ENCODE measurements at places on chromosomes 4 and X.

DNA sequence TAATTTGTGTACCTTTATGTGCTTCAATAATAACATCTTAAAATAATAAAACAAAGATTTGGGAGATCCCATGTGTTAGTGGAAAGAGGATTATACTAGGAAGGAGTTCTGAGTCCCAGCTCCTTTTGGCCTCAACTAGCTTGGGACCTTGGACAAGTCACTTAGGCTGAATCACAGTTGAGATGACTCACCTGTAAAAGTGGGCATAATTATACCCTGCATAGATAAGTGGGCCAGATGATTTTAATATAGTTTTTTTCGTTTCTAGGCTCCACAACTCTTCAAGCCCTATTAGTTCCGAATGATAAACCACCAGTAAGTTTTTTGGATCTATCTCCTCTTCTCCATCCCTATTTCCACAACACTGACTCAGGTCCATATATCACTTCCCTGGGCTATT lies 131.8 kb downstream of the ENOX2 start:
- no peak for DNase-seq

- DNase-seq: no peak
Measured at GRCh38 chr4:185933078-185933581, 121.1 kb upstream of the SORBS2 start.

GRCh38 chrX:109793191-109793590 lies 60.1 kb upstream of the ACSL4 start:
- DNase-seq: no peak

GRCh38 chr4:70734168-70734954 lies 12.6 kb downstream of the RUFY3 start:
- peak; percentile 60 for DNase-seq

DNA sequence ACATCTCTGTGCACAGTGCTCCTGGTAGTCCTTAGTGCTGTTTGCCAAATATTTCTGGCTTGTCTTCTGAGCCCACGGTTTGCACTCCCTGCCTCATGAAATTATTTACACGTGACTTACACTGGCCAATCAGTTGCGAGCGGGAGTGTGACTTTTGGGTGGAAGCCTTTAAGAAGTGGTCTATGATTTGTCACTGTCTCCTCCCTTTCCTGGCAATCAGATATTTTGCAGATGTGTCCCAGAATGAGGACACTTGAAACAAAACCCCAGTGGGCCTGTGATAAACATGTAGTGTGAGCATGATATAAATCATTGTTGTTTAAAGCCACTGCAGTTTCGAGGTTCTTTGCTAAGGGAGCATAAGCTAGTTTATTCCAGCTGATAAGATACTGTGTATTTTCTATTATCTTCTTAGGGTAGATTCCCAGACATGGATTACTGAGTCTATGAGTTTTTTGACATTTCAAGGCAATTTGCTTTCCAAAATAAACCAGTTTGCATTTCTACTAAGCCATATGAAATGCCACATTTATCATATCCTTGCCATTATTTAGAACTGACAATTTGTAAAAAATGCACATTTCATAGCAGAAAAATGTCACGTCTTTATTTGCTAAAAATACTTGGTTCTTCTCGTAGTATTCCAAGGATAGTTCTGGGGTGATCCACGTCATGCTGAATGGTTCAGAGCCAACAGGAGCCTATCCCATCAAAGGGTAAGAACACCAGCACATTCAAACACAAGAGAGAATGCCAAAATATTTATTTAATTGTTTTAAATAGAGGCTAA lies 12.0 kb downstream of the BST1 start:
- DNase-seq: no peak

DNA sequence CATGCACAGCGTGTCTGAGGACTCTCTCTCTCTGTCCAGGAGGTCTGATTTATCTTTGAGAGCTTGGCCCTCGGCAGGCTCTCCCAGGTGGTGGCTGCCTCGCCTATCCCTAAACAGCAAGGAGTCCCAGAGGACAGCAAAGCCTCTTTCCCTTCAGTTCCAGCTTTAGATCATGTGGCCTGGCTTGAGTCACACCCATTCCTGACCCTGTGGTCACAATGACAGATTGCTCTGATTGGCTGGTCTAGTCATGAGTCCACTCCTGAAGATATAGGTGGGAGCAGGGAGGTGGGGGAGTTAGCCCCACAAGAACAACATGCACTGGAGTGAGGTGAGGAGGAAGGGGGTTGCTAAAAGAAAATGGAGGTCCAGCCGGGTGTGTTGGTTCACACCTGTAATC lies 12.1 kb upstream of the PORCN start:
- DNase-seq: peak; percentile 28

GRCh38 chr4:39668887-39669286 lies 29.0 kb upstream of the UBE2K start:
- DNase-seq: no peak

DNA sequence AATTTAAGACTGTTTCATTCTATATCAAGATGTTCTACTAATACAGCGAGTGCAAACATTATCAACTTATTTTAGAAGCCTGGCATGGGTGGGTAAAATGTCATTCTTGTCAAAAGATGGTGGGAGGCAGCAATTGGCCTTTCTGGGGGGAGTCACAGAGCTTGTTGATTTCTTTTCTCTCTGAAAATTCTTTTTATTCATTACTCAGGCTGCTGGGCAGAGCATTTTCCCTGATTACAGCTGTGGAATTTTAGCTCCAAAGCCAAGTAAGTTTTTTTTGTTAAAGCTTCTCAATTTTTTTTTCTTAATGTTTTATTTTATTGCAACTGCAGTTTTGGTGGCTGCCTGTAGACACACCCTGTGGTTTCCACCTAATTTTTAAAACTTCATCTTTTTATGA lies 50.4 kb downstream of the GPC4 start:
- no peak for DNase-seq

- DNase-seq: peak; percentile 2
Measured at GRCh38 chr4:48490012-48490679, at the start of gene ZAR1. TSS of gene ZAR1 (plus strand) at chr4:48490252. CDS start at chr4:48490292, 40 bp downstream.

DNA sequence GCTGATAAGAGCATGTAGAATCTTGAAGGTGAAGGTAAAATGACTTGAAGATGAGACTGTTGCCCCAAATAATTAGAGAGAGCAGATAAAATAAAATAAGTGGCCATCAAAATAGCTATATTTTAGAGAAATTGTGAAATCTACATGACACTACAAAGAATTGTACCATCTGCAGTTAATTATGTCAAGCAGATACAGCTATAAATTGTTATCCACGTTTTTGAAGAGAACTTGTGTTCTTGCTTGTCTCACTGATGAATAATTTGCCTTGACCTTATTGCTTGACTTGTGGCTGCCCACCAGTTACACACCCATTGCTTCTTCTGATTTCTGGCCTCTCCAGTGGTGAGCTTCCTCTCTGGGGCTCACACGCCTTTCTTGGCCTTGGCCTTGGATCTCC lies 75.8 kb upstream of the TNIP3 start:
- no peak for DNase-seq

DNA sequence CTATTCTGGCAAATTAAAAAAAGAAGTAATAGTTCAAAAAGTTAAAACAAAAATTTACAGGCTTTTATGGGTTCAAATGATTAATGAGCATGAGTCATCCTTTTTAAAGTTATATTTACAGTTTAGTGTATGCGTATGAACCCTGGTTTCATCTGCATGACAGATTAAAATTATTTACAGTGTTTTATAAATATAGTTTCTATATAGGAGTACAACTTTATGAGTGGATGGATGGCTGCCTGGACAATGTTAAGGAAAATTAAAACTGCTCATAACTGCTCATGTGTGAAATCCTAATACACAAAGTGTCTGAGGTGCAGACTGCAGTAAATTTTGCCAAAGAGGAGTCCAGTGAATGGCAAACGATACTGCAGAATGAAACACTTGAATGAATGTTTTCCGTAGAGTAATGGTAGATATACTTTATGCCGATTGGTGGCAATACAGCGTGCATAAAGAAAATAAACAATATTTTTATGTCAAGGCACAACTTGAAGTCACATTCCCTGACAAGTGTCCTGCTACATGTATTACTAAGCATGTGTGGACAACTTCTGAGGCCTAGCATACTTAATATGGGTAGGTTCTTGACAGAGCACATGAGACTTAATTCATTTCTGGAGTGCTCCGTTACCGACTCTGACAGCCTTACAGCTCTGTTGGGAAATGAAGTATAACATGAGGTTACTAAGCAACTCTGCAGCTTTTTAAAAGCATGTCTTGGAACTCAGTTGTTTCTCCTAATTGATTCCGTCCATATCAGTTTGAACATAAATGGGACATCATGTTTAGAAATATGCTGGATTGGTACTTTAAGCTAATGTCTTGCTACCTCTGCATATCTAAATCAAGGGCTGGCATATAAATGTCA lies 985.6 kb upstream of the PCDH7 start:
- no peak for DNase-seq

GRCh38 chr4:36308150-36308549 lies 26.7 kb downstream of the DTHD1 start:
- DNase-seq: no peak

- no peak for DNase-seq
Measured at GRCh38 chr4:56240554-56241174, 146.6 kb downstream of the AASDH start.

DNA sequence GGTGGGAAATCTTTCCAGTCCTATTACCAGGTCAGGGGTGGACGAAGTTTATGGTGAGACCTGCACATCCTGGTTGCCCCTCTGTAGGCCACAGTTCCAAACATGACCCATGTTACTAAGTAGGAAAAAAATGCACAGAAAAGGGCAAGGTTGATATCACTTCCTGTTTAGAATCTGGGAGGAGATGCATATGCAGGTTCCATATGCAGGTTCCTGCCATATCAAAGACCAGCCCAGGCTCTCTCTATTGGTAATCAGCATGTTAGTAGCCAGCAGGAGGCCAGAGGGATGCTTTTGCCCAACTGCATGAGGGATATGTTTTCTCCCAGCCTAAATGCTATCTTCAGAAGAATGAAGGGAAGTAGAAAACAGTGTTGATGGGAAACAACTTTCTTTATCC lies 657.2 kb downstream of the ANKRD50 start:
- no peak for DNase-seq

DNA sequence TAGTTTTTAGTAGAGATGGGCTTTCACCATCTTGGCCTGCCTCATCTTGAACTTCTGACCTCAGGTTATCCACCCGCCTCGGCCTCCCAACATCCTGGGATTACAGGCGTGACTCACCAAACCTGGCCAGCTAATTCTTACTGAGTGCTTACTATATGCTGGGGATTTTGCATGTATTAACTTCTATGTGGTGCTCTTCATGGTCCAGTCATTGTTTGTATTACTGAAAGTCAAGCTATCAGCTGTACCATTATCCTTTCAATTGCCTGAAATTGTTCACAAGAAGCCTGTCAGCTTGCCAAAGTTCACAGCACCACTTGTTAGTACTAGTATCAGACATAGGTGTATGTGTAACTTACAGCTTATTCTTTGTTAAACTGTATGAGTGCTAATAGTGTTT lies 1272.1 kb downstream of the ARAP2 start:
- no peak for DNase-seq

DNA sequence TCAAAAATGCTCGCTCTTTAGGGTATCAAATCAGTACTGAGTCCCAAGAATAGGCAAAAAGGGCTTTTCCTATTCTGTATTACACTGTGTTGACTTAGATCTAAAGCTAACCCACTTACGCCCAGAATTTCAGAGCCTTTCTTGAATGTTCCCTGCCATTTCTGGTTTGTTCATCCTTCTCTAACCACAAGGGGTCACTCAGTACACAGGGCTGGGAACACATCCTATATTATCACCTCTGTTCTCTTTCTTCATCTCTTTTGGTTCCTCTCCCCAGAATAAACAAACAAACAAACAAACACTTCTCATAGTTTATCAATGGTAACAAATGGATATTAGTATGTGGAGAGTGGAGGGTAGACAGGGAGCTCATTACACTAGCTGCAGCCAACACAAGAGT lies 25.5 kb upstream of the MORC4 start:
- peak; percentile 52 for DNase-seq

DNA sequence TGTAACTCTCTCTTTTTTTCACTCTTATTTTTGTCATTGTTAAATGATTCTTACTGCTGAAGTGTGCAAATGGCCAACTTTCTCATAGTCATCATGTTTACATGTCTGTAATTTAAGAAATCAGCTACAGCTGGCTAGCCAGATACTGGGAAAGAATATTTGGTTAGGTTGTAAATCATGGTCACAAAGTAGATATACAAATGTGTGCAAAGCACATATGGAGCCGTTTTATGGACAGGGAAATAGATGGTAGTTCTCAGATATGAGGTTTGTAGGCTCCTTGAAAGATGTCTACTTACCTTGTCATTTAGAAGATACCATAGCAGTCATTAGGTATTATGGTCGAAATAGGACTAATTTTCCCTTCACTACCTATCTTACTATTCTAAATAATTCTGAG lies 430.4 kb downstream of the ADGRL3 start:
- no peak for DNase-seq

DNA sequence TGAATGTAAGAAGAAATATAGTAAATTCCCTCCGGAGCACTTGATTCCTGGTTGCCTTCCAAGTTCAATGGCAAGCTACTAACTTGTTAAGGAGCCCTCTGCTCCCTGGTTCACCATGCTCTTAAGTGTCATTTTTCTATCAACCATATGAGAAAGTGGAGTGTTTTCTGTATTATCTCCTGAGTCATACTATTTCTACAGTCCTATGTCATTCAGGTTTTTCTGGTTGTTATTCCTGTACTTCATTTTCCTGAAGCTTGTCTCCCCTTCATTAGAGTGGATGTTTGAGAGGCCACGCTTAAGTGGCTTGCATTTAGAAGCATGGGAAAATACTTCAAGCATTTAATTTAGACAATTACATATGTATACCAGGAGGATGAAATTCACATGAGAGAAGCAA lies 14.7 kb upstream of the EPGN start:
- DNase-seq: no peak

DNA sequence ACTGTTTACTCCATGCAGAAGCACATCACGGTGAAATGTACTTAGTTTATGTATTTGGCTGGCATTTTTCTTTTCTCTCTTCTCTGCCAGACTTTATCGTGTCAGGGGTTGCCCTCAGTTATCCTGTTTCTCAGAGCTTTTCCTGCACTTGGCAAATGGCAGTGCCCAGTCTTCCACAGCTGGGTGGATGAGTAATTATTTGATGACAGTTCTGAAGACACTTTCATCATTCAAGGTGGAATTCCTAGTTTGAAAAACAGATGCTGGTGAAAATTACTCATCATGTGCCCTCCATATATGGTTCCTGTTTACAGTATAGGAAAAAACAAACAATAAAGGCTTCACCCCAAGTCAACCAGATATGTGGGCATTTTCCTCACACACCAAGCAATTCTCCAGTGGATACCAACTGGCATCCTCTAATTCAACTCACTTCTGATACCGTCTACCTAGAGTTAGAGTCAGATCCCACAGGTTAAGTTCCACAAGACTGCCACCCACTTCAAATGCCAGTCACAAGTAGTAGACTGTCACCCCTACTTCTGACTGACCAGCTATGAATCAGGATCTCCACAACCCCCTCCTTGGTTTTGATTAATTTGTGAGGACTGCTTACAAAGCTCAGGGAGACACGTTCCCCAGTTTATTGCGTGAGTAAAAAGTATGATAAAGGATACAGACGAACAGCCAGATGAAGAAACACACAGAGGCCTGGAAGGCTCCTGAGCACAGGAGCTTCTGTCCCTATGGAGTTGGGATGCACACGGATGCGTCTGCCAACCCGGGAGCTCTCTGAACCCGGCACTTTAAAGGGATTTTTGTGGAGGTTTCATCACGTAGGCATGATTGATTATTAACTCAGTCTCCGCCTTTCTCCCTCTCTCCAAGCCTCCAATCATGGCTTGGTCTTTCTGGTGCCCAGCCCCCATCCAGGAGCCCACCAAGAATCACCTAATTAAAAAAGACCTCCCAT lies 72.9 kb downstream of the CLDN34 start:
- DNase-seq: peak; percentile 47

All from SW480 (cell line).